NCI-H774 (cell line): ENCODE measurements at places on chromosomes 11 and 22.

DNA sequence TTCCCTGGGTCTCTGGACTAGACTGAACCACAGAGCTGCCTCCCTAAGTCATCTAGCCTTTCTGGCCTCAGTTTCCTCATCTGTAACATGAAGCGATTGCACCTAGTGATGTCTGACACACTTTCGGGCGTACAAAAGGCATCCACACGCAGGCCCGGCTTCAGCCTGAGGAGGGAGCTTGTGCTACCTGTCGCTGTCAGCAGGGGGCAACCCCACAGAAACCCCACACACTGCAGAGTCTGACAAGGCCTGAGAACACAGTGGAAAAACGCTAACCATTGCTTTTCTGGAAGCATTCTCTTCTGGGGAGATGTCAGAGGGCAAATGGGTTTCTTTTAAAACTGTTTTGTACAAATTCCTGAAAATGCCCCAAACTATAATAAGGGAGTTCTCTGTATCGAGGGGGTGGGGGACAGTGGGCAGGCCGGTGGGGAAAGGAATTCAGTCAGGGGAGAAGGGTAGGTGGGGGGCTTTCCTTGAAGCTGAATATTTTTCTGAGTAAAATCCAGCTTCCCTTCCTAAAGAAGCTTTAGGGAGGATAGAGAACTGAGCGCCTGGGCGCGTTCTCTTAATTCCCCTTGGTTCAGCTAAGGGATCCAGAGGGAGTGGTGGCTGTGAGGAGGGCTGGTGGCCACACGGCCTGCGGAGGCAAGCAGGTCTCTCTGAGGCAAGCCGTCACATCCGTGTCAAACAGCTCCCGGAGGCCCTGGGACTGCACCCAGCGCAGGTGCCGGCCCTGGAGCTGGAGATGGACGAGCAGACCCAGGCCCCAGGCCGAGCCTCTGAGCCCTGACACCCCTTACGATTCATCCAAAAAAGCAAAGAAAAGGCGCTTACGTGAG lies 533 bp downstream of the ELF5 start:
- DNase-seq = no peak

DNA sequence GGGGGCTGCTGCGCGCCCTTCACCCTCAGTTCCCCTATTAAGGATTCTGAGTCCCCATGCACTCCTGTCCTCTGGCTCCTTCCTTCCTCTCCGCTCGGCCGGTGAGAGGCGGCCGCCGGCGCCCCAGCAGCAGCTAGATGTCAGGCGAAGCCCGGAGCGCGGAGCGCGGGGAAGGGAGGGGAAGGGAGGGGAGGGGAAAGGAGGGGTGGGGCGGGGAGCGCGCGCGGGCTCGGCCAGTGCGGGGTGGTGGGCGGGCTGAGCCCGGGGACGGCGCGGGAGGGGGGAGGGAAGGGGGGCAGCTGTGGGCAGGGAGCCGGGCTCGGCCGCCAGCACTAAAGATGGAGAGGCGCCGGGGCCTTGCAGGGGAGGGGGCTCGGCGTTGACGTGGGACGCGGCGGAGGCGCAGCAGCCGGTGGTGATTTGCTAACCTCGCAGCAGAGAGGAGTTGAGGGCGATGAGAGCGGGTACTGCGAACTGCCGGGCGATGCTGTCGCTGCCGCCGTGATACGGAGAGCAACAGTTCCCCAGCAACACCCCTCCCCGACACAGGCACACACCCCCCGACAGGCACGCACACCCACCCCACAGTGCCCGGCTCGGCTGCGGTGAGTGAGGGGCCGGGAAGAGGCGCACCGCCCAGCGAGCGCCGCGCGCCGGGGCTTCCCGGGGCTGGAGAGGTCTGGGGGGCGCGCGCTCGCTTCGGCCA lies at the start of gene ZBTB16:
ZBTB16 (plus strand) TSS at position 434 of the 706 bp plus-strand sequence. CDS start 3,590 bp downstream, outside the sequence.
- DNase-seq = peak; percentile 74

DNA sequence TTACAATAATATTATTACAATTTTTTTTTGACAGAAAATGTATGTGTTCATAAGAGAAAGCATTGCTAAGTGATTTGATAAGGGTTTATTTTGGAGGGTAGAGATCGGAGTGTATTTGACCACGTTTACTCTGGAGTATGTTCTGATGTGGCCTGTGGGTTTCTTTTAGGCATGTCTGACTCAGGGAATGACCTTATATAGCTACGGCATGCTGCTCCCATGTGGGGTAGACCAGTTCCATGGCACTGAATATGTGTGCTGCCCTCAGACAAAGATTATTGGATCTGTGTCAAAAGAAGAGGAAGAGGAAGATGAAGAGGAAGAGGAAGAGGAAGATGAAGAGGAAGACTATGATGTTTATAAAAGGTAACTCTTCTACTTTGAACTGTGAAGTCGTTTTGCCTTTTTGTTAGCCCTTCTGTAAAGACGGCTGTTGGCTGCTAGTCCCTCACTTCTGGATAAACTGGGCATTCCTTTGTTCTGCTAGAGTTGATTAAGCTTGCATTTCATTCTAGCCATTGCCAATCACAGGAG lies 38.1 kb upstream of the ST14 start:
- no peak for DNase-seq

- DNase-seq = no peak
Measured at GRCh38 chr11:58616594-58616993, 5.9 kb upstream of the CNTF start.

DNA sequence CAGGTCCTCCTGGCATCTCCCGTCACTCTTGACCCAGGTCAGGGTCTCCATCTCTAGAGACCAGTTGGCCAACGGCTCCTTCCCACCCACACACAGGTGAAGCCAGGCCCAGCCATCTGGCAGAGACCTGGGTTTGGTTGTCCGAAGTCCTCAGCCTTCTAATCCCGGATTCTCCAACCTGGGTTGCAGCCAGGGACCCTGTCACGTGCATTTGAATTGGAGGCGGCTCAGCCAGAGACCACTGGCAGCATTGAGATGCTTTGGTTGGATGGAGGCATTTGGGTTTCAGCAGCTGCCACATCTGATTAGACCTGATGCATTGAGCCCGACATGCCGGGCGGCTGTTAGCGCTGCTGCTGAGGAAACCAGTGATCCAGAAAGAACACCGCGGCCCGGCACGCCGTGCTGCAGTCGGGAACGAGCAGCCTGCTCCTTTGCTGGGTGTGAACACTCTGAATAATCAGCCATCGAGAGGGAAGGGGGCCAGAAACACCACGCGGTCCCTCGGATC lies 163.2 kb downstream of the BRD1 start:
- no peak for DNase-seq

DNA sequence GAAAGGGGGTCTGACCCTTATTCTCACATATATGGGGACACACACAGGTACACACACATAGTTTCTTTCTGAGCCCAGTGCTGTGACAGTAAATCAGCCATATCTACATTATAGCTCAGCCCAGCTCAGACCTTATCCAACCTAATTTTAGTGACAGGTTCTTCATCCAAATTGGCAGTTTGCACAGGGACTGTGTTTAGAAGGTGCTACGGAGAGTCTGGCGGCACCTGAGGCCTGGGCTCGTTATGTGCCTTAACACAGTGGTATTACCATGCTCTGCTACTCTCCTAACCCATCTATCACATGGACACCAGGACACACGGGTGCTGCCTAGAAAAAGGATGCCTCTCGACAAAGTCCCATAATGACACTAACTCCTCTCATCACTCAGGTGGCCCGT lies 109.3 kb downstream of the GALNT18 start:
- DNase-seq = no peak

GRCh38 chr11:12581923-12582322 lies 92.3 kb upstream of the TEAD1 start:
- no peak for DNase-seq

DNA sequence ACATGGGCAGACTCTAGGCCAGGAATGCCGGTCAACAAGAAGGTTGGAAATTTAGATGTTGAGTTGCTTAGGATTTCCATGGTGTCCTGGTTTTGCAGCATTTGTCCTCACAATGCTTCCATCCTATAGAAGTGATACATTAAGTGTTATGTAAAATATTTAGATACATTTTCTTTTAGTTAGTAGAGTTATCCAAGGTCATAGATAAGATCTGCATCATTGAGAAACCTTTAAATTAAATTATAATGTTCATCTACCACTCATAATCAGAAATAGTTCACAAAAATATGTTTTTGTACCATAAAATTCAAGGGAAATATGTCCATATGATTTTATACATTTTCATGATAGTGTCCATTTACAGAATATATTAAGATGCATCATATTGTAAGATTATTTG lies at the start of gene OR51F1:
OR51F1 (minus strand) TSS at position 101 of the 400 bp plus-strand sequence; CDS start at position 101, 0 bp downstream.
- no peak for DNase-seq

DNA sequence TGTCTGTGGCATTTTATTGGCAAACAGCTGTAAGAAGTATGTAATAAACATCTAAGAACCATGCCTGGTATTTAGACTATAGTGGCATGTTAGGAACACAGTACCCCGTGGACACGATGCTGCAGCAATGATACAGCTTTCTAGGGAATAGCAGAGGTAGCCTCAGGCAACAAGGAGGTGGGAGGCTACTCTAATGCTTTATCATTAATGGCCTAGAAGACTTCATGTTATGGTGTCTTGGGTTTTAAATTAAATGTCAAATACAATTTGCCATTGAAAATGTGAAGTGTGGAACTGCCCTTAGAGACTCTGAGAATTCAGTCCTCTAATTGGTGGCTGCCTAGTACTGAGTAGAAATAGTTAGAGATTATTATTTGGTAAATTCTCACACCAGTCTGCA lies 516.9 kb downstream of the CNTN5 start:
- DNase-seq = no peak

GRCh38 chr11:1226226-1226985 lies 3.5 kb downstream of the MUC5B start:
- no peak for DNase-seq

DNA sequence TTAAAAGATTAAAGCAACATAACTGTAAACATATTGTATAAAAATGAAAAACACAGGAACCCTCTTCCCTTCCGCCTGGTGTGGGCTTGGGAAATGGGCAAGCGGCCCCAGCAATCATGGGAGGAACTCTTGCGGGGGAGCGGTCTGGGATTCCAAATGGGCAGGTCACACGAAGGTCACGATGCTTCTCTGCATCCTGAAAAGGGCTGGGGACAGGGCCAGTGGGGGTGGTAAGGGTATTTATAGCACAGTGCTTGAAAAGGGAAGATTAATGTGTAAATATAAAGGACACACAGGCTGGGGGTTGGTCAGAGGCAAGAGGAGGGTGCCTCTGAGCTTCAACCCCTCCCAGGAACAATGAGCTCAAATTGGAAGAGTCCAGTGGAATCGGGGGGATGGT lies 46.9 kb upstream of the OR4B1 start:
- DNase-seq = no peak

- DNase-seq = no peak
Measured at GRCh38 chr11:134536219-134536618, 124.2 kb upstream of the B3GAT1 start.

DNA sequence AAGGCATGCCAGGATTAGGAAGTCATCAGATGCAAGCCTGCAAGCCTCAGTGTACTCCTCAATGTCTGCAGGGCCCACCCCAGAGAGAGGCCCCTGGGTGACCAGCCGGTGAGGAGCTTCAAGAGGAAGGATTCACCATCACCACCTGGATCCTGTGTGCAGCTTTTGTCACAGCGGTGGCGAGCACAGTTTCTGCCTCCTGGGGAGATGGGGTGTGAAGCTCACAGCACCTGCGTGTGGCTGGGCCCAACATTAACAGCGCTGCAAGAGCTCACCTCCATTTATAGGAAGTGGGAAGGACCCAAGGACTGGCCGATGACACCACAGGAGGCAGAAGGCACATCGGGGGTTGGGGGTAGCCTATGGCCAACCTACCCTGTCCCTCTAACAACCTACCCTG lies 235.3 kb downstream of the CTTN start:
- no peak for DNase-seq

DNA sequence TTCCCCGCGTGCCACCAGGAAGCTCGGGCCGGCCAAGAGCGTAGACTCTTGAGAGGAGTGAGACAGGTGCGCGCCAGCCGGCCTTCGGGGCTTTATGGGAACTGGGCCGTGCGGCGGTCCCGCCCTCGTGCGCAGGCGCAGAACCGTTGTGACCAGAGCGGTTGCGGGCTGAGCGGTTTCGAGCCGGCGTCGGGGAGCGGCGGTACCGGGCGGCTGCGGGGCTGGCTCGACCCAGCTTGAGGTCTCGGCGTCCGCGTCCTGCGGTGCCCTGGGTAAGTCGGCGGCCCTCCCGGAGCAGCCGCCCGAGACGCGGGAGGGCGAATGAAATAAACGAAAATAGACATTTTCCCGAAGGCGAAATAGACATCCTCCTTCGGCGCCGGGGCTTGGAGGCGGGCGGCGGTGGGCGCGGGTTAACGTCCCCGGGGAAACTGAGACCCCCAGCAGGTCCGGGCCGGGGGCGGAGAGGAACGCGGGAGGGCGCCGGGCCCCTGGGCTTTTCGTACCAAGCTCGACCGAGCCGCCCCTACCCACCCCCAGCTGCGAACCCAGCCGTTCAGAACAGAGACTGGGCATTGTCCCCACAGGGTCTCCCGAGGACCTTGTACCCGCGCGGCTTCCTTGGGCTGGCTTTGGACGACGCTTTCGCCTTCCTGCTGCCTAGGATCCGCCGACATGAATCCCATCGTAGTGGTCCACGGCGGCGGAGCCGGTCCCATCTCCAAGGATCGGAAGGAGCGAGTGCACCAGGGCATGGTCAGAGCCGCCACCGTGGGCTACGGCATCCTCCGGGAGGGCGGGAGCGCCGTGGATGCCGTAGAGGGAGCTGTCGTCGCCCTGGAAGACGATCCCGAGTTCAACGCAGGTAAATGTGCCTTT lies at the start of gene ASRGL1:
ASRGL1 (plus strand) TSS at position 146 of the 879 bp plus-strand sequence; CDS start at position 676, 530 bp downstream.
- peak; percentile 94 for DNase-seq

DNA sequence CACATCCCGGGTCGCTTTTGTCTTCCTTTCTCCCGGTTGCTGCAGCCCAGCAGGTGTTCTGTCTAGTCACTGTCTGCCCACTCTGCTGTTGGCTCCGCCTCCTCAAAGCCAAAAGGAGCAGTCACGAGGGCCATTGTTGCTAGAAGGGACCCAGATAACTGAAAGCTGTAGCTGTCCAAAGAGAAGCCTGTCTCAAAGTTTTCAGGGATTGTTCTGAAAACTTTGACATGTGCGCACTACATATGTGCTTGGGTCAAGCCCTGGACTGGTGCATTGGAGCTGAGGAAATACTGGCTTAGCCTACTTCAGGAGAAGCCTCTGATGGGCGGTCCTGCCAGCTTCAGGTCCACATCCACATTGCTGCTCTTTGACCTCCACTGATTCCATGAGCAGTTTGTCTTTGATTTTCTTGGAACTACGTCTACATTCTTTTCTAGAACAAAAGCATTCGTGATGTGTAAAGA lies 8.8 kb upstream of the OR2AT4 start:
- DNase-seq = peak; percentile 22

- DNase-seq = no peak
Measured at GRCh38 chr11:8368194-8368593, 104.5 kb upstream of the LMO1 start.
